Activated B cell treated with CpG ODN at 0.5 μM for 24 hours (primary cell): ENCODE measurements at places on chromosomes 1 and 21.

DNA sequence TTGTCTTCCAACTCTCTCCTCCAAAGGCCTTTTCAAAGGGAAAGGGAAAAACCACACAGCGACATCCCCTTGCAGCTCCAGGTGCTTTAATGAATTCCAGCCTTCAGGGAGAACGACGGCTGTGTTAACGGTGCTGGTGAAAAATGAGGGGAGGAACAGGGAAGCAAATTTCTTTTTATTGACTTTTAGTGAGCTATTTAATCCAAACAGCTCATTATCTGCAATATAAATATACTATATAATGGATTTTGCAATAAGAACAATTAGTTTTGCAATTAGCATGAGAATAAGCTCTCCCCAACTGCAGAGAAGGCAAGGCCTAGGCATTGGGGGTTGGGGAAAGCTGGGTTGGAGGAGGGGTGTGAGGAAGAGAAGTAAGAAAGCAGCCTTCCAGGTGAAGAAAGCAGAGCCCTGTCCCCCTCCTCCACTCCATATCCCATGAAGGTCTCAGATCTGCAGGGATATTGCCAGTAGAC, 159.0 kb upstream of the ZC3H12A start:
- DNase-seq: no peak

DNA sequence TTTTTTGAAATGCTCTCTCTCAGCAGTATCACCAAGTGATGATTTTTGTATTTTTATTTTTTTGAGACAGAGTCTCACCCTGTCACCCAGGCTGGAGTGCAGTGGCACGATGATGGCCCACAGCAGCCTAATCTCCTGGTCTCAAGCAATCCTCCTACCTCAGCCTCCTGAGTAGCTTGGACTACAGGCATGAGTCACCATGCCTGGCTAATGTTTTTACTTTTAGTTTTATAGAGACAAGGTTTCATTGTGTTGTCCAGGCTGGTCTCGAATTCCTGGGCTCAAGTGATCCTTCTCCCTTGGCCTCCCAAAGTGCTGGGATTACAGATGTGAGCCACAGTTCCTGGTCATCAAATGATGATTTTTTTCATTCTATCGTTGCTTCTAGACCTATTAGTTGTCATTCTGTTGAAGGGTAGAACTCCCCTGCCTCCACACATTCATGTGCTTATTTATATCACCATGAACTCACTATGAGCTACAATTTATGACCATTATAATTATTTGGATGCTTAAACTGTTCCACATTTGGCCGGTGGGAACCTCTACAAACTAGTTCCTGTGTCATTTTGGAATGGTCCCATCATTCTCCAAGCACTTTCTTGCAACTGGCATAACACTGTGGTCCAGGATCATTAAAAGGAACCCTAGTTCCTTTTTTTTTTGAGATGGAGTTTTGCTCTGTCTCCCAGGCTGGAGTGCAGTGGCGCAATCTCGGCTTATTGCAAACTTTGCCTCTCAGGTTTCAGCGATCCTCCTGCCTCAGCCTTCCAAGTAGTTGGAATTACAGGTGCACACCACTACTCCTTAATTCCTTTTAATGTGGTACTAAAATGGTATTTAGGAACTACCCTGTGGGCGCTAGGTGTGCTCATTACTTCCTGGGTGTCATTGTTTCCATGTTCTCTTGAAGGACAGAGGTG, 20.2 kb upstream of the TOR3A start:
- DNase-seq: no peak

DNA sequence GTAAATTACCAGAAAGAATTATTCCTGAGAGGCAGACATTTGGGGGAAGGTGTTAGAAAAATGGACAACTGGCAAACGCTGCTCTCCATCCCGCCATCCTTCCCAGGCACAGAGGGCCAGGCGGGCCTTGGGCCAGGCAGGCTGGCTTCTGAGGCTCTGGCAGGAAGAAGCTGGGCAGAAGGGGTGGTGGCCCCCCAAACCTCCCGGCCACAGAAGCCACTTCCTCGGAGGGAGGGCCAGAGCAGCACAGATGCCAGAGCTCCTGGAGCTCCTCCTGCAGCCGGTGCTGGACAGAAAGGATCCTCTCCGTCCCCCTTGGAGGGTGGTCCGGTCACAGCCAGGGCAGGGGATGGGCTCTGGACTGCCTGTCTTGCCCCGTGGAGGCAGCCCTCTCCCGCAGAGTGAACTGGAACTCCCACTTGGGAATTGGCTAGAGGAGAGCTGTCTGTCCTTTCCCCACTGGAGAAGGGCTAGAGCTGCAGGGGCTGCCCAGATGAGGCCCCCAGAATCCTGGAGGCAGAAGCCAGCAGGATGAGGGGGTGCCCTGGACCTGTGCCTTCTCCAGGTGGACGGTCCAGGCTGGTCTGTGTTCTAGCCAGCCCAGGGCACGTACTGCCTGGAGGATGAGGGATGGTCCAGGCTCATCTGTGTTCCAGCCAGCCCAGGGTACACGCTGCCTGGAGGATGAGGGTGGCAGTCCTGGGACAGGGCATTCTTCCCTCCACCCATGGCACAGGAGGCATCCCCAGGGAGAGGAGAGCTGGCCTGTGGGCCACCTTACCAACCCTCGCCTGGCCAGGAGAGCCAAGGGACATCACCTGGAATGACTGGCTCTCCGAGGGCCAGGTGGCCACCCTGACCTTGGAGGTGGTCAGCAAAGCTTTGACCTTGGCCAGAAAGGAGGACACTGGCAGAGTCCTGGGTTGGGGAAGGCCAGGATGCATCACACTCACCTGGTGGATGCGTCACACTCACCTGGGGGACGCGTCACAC, 47.4 kb upstream of the ACTRT2 start:
- DNase-seq: peak; percentile 13

GRCh38 chr1:51442198-51442597, 76.9 kb downstream of the EPS15 start:
- DNase-seq: no peak

DNA sequence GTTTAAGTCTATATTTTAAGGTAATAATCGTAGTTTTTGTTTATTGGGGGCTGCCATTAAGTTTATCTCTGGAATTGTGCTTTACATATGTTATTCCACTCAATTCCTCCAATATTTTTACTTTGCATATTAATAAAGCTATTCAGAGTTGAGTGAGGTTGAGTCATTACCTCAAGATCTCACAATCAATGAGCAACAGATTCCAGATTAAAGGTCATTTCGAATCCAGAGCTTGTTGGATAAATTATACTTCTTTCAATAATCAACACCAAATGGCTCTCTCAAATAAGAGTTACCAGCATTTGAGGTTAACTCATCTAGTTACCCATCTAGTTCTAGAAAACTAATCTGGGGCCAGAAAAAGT, 16.7 kb downstream of the RGS4 start:
- no peak for DNase-seq
